ENCODE measurements at places on chromosomes 7 and 10.

DNA sequence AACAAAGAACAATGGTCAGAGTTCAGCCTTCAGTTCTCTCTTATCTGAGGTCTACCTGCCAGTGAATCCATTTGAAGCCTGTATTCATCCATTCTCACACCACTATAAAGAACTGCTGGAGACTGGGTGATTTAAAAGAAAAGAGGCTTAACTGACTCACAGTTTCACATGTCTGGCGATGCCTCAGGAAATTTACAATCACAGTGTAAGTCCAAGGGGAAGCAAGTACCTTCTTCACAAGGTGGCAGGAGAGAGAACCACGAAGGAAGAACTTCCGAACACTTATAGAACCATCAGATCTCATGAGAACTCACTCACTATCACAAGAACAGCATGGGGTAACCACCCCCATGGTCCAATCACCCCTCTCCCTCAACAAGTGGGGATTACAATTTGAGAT, 33.0 kb upstream of the SLC25A13 start:
- no peak for DNase-seq

DNA sequence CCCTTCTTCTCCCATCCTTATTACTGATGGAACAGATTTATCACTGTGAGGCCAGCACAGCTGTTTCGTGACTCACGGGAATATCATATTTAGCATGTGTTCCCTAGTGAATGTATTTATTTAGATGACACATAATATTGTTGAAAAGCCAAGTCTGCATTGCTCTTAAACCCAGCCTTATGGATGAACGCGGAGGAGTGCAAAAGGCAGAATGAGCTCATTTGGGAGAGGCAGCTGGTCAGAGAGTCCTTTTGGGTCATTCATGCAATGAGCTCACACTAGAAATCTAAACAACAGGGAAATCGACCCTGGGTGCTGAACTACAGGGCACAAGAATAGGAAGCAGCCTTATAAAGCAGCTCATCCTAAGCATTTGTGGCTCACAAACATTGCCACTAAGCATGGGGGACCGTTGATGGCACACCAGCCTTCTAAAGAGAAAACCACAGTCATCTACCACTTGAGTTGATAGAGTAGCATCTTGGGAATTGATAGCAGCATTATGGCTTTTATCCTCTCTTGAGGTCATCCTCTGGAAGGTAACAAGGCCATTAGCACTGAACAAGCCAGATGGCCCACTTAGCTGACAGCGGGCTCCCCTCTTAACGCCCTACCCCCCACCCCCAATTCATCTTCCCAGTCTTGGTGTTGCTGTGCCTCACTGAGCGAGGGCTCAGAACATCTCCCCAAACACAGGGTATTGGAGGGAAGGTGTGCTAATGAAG, 32.9 kb upstream of the SDK1 start:
- peak; percentile 71 for DNase-seq

GRCh38 chr7:66503036-66503370, 125.7 kb upstream of the KCTD7 start:
- DNase-seq = no peak

DNA sequence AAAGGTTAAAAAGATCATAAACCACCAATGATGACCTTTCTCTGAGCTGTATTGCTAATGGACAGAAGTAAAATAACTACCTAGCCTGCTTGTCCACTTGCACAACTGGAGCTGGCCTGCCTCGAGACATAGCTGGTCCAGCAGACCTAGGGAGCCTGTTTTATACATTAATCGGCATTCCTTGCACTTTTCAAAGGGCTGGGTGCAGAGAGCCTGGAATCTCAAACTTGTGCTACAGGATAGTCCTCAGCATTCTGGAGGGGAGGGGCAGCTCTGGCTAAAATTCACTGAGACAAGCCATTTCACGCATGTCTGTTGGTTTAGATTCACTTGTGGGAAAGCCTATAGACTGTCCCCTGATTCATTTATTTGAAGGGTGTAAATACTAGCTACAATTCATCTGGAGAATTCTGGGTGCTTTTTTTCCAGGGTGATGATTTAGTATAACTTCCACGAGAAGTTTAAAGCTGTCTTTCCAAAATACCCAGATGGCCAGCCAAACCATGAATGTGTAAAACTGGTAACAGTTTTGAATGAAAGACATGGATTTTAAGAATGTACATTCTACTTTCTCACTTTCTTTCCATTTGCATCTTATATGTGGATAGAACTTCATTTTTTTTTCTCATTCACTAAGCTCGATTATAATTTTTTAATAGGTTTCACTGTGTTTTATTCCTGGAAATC, 389.4 kb downstream of the KCNMA1 start:
- DNase-seq = no peak

GRCh38 chr10:72328829-72329204, 25.9 kb downstream of the DNAJB12 start:
- DNase-seq = no peak

- no peak for DNase-seq
These were observed 21.3 kb downstream of the ECHDC3 start for GRCh38 chr10:11763501-11763861.

- no peak for DNase-seq
These were observed 13.4 kb downstream of the PRKAG2 start for GRCh38 chr7:151863386-151864079.

GRCh38 chr10:123994417-123995081, 98.8 kb downstream of the CHST15 start:
- peak; percentile 54 for DNase-seq

GRCh38 chr10:131816157-131816775, 84.5 kb upstream of the PPP2R2D start:
- DNase-seq = no peak

GRCh38 chr10:103058034-103058433, 135.0 kb downstream of the NT5C2 start:
- no peak for DNase-seq

DNA sequence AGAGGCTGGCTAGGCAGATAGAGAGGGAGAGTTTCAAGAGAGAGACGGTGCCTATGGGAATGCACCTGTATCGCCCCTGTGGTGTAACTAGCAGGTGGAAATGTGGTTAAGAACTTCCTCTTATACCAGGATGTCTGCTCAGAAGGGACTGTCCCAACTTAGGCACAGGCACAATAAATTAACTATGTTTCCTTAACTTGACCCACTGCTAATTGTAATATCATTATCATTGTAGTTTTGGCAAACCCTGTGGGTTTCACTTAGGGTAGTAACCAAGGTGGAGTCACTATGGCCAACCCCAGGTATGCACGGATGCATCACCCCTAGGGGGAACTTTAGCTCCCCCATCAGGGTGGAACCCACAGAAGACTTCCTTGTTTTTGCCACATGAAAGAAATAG, 455.7 kb downstream of the DGKB start:
- no peak for DNase-seq

DNA sequence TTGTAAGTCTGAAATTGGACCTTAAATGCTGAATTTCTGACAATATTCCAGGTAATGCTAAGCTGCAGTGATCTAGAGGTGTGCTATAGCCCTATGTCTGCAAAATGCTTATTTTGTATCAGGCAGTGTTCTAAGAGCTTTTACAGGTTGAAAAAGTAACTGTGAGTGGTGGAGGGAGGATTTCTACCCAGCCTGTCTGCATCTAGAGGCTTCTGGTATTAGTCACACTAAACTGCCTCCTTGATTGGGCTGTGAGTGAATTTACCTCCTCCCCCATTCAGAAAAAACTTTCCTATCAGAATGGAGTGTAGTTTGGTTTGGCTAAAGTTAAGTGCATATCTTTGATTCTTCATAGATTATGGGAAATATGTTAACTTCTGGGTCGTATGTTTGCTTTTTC, 56.8 kb downstream of the BBS9 start:
- DNase-seq = no peak

- no peak for DNase-seq
These were observed 81.6 kb downstream of the CRTAC1 start for GRCh38 chr10:97948822-97949221.

DNA sequence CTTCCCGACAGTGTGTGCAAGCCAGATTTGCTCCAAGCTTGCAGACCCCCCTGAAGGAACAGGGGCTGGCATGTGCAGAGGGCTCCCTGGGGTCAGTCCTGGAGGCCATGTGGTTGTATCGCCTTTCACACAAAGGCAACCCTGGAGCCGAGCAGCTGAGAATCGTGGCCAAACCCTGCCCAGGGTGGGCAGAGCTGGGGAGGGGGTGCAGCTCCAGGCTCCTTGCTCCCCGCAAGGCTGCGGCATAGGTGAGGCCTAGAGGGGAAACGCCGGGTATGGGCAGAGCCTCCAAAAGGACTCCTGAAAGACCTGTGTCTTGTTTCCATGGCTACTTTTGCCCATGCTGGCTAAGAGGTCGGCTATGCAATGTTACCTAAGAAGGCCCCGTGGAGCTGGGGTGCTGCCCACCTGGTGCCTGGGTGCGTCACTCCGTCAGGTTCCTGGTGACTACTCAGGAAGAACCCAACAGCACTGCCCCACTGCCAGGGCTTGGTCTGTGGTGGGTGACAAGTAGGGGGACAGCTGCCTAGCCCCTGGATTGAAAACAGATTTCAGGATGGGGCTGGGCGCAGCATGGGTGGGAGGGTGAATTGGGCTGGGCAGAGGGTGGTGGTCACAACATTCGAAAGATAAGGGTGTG, 171.0 kb upstream of the SHH start:
- DNase-seq = no peak

DNA sequence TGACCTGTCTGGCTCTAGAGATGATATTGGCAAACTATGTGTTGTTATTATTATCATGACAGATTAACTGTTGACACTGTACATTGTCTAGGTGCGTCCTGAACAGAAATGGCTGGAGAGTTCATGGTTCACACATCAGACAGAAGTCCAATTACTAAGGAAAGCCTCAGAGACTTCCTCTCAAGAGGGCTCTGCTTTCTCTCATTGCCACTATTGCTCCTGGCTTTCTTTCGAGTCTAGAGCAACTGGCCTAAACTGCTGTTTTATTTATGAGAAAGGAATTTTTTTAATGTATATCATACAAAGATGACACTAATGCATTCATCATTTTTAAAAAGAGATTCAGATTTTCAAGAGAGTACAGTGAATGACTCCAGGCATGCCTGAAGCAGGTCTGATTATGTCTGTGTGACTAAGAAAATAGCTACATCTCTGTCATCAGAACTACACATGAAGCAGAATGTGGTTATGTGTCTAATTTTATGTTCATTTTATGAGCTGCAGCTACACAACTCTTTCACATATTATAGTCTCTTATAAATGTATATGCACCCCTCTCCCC, 30.4 kb downstream of the NRCAM start:
- no peak for DNase-seq

- DNase-seq = no peak
These were observed 864 bp downstream of the CDCA7L start for GRCh38 chr7:21944616-21945453.

DNA sequence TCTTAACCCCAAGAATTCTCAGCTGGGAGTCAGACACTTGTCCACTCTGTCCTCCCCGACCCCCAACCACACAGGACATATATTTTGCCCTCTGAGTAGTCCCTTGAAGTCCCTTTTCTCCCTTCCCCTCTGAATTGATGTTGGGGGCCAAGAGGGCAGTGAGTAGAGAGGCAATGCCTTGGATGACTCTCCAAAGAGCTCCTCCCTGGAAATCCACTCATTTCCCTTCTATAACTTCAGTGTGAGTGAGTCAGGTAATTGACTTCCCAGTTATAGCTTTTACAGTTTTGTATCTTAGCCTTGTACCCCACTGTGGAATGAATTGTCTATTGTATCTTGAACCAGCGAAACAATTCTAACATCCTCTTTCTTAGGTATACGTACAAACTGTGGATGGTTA, 9.2 kb upstream of the ODAD2 start:
- DNase-seq = no peak

Measured in kidney epithelial cell (primary cell).